OCI-M1 (cell line): ENCODE measurements at places on chromosomes 13 and 19.

- peak; percentile 94 for DNase-seq
These were observed 1.1 kb upstream of the SWSAP1 start for GRCh38 chr19:11373166-11373884.

- no peak for DNase-seq
These were observed 56.8 kb upstream of the F7 start for GRCh38 chr13:113048766-113049165.

GRCh38 chr19:53517114-53517741 is 20.7 kb upstream of the ZNF331 start:
- DNase-seq: peak; percentile 95

DNA sequence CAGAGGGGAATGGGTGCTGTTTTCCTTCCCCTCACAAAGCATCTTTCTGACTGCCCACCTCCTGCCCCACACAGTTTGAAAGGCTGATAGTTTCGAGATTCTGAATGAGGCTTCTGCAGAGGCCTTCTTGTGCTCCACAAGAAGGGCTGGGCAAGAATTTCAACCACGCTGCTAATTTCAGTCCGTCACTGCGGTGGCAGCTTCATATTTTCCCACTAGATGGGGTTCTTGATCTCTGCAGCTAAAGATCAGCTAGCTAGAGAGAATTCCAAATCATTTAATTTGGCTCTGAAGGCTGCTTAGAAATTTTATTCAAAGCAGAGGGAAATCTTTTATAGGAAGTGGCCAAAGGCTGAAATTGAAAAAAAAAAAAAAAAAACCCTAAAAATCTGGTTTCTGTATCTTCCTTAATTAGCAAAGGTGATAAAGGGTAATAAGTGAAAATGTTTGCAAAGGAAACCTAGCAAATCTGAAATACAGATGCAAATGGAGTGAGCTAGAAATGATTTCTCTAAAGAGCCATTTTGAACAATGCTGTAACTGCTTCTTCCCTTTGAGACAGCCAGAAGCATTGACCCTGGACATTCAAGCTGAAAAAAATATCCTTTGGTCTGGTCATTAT is 38.0 kb upstream of the C13orf42 start:
- DNase-seq: peak; percentile 58

DNA sequence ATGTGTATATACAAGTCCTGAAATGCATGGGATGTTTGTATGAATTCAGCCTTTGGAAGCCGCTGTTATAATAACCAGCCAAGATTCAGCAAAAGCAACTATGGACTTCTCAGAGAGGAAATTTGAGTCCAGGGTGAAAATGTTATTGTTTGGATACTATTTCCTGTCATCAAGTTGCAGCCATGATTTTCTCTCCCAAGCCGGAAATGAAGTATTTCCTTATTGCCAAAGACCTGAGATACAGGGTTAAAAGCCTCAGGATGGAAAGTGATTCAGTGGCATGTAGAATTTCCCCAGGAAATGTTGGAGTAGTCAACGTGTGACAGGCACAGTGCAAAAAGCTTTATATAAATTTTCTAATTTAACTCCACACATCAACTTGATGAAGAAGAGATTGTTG is 133.9 kb downstream of the IRS2 start:
- DNase-seq: no peak
